ENCODE measurements at places on chromosomes 5 and 9. TPM values are rescaled to one million over a fixed set of nuclear protein-coding genes. Genes with fewer than 3 reads are reported as not detected.

The IFNA21 gene
- total RNA-seq: not detected

The CFAP90 gene
- total RNA-seq: not detected

The CSF1R gene
- 35.3 TPM for total RNA-seq

- DNase-seq: no peak
Observed at GRCh38 chr5:175393897-175394296, 50.1 kb downstream of the DRD1 start.

- DNase-seq: peak; percentile 85
Observed at GRCh38 chr5:132265336-132266030, 8.0 kb downstream of the PDLIM4 start.

Data from aorta (tissue), 5 donors.